ENCODE measurements at places on chromosomes 6 and 20.

GRCh38 chr20:34201531-34201930 is 39.7 kb upstream of the ASIP start:
- no peak for DNase-seq

DNA sequence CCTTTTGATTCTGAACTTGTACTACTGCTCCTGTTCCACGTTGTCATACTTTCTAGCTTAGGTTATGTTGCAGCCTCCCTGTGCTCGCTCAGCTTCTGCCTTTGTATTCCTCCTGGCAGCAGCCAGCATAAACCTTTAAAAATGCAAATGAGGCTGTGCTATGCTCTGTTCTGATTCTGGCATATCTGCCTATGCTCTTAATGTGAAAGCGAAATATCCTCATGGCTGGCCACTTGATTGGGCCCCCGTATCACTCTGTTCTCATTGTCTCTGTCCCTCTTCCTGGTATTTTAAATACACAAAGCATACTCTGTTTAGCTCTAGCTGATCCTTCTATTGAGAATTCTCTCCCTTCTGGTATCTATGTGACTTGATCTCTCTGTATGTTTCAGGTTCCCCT is 139.0 kb downstream of the JARID2 start:
- no peak for DNase-seq

- DNase-seq, result peak; percentile 76
These were observed 868 bp downstream of the SAMD10 start for GRCh38 chr20:63978319-63979228.

- no peak for DNase-seq
These were observed 411.1 kb upstream of the HTR1E start for GRCh38 chr6:86526238-86526637.

DNA sequence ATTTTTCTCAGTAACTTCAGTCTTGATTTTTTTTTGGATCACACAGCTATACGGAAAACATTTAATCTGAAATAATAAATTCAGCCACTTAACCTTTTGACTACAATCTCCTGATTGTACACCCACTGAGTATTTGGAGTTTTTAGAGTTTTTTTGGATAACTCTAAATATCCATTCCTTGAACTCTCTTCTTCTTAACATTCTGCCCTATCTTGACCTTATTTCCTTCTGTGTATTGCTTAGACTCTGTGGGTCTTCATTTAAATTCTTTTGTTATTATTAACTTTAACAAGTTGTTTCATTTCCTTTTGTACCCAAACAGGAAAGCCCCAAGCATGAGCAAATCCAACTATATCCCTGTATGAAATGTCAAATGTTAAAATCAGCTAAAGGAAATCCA is 170.2 kb upstream of the PTCHD4 start:
- no peak for DNase-seq

GRCh38 chr6:139386404-139386803 is 12.0 kb upstream of the CITED2 start:
- no peak for DNase-seq

GRCh38 chr20:56002908-56003800 is 2.2 kb downstream of the CBLN4 start:
- no peak for DNase-seq

DNA sequence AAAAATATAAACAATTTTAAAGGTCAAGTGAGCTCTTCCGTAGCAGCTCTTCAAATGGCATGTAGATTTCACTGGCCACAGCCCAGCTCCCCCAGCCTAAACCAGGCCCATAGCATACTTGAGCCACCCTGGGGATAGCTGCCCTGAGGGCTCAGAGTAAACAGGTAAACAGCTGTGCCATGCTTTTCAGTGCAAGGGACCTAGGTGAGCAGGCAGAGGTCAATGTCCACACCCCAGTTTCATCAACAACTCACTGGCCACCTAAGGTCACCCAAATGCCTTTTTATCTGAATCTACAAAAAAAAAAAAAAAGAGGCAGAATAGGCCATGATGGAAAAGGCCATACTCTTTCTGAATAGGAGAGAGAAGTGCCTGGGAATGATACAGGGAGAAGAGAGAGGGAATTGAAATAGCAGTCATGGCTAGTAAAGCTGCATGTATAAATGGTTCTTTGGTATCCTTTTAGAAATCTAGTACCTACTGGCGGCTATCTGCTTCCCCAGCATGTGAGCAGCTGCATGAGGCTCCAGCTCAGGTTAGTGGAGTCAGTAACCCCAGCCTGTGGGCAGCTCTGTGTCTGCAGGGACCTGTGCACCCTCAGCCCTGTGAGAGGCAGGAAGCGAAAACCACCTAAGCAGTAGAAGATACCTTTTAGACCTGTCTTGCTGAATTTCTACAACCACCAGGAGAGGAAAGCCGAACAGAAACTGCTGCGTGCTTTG is 77.0 kb downstream of the FOXA2 start:
- DNase-seq, result no peak

GRCh38 chr6:121837545-121838229 is 402.2 kb downstream of the GJA1 start:
- no peak for DNase-seq

GRCh38 chr20:58071991-58072390 is 156.5 kb downstream of the ANKRD60 start:
- no peak for DNase-seq

DNA sequence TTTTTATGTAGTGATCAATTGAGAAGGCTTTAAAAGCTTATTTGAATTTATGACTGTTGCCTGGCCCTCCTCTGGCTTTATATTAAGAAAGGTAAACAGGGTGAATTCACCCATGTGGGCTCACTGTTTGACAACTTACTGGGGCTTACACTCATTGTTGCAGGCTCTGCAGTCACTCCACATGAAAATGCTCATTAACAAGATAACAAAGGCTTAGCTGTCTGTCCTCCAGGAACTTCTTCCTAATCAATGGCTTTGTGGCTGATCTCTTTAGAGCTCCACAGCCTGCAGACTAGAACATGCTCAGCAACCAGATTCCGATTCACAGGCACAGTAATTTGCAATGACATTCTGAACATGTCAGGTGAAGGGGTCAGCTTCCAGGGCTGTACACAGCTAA is 323.2 kb upstream of the MAN1A1 start:
- no peak for DNase-seq

- DNase-seq, result no peak
These were observed 227.5 kb downstream of the ATXN1 start for GRCh38 chr6:16533721-16534136.

DNA sequence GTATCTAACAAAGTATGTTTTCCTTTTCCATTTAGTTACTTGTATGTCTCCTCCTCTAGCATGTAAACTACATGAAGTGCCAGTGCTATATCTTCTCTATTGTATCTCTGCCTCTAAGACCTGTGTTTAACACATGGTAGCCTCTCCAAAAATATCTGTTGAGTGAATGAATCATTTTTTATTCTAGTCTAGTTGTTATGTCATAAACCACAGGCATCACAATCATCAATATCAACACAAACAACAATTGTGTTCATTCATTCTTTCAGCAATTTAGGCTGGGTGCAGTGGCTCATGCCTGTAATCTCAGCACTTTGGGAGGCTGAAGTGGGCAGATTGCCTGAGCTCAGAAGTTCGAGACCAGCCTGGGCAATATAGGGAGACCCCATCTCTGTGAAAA is 111.6 kb upstream of the EYA4 start:
- no peak for DNase-seq

DNA sequence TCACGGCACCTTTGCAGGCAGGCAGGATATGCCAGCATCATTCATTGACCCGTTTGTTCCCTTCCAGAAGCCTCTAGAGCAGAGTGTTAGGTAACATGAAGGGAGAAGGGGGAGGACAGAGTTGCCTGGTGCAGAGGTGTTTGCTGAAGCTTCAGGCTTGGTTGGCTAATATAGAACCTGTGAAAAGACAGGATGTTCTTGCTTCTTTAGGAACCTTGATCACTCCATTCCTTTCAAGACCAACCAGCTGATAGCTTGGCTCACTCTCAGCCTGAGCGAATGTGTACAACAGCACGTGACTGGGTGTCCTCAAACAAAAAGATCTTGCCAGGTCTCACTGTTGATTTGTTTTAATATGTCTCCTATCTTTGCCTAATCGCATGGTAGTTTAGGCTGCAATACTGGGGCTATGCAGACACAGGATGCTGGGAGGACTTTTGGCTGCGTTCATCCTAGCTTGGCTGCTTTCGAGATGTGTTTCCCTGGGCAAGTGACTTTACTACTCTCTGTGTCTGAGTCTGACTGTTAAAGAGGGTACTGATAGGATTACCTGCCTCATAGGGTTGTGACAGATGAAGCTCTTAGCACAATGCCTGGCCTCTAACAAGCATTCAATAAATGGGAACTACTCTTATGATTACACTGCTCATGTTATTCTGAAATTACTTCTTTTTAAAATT is 16.0 kb downstream of the SHLD1 start:
- DNase-seq, result no peak

DNA sequence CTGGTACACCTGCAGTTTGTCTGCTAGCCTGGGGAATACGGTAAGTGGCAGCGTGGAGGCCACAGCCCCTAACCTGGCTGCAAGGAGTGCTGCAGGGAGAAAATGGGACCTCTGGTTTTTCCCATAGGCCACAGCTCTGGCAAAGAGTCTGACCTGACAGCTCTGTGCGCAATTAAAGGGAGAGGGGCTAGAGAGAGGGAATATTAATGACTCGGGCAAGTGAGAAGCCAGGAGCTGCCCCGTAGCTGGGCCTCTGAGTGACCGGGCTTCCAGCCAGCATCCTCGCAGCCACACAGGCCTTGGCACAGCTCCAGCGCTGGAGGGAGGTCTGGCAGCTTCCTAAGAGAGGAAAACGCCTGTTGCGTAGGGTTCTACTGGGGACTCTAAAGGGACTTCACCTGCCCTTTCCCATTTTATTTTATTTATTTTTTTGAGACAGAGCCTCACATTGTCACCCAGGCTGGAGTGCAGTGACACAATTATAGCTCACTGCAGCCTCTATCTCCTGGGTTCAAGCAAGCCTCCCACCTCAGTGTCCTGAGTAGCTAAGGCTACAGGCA is 18.2 kb upstream of the OCSTAMP start:
- peak; percentile 50 for DNase-seq

GRCh38 chr6:44024574-44025219 is 102.6 kb downstream of the MRPL14 start:
- DNase-seq, result no peak

GRCh38 chr6:17493286-17493685 is 99.9 kb downstream of the CAP2 start:
- DNase-seq, result no peak

DNA sequence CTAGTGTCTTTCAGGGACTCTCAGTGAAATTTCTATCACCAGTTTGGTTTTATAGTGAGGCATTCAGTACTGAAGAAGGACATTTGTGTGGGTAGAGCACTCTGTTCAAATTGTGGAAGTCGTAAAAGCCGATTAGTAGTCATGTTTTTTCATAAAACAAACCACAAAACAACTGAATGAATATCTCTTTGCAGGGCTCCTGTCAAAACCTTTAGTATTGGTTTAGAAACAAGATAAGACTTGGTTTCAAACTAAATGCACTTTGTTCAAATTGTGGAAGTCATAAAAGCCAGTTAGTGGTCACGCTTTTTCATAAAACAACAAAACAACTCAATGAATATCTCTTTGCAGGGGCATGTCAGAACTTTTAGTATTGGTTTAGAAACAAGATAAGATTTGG is 23.8 kb downstream of the ADGRF4 start:
- DNase-seq, result peak; percentile 16

GRCh38 chr6:25175196-25175595 is 104.0 kb upstream of the CARMIL1 start:
- DNase-seq, result peak; percentile 54

GRCh38 chr6:108673602-108674001 is 112.9 kb downstream of the FOXO3 start:
- DNase-seq, result peak; percentile 65

- DNase-seq, result peak; percentile 49
These were observed 97.3 kb downstream of the NRSN1 start for GRCh38 chr6:24223115-24223919.

GRCh38 chr6:116159782-116160524 is 34.0 kb upstream of the COL10A1 start:
- DNase-seq, result no peak

- no peak for DNase-seq
These were observed 14.5 kb downstream of the REV3L start for GRCh38 chr6:111468329-111469012.

GRCh38 chr20:41392295-41392694 is 25.7 kb upstream of the EMILIN3 start:
- no peak for DNase-seq

DNA sequence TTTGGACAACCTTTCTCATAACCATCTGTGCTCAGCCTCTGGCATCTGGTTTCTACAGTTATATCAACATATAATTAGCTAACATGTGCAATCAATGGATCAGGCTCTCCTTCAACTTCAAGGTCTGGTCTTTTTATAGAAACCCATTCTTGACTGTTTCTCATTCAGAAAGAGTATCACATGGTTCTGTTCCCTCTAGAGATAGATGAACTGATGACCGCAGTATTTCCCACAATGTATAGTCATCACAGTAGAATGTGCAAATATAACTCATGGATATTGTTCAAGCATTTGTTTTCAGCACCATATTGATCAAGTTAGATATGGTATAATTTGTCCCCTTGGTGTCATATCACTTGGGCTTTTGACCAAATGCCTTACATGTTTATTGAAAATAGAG is 656.2 kb downstream of the FRK start:
- DNase-seq, result no peak

GRCh38 chr6:87900160-87900698 is 147.4 kb upstream of the SPACA1 start:
- DNase-seq, result no peak

GRCh38 chr6:70638468-70638867 is 29.2 kb upstream of the SMAP1 start:
- no peak for DNase-seq

DNA sequence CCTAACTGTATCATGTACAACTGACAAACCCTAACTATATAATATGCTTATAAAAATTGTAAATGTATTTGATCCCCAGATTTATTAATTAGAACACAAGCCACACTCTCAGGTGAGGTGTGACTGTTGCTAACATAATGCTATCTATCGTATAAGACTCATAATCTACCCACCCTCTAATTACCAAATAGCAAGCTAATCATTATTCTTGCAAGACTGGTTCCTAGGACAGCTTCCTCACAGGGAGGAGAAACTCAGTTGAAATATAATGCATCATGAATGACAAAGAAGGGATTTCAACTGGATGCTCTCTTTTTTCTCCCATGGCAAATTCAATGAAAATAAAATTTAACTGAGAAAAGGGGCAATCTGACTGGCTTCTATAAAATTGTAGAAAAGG is 35.4 kb downstream of the ELOVL4 start:
- DNase-seq, result no peak

DNA sequence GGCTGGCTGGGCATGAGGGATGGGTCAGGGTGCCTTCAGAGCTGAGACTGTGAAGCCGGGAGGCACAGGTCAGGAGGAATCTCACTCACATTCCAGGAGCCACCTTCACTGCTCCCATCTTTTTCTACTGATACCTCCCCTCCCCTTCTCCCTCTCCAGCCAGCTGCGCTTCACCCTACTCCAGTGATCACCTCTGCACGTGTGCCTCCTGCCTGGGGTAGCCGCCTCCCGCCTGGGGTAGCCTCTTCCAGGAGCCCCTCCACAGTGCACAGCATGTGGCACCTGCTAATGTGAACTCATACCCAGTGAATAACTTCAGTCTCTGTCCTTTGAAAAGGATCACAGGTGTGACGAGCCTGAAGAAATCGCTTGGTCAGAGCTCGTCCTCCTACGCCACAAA is 232.6 kb downstream of the TMEM242 start:
- DNase-seq, result no peak

- no peak for DNase-seq
These were observed 80.0 kb downstream of the TCP11 start for GRCh38 chr6:35061102-35061615.

GRCh38 chr6:121688974-121689373 is 253.5 kb downstream of the GJA1 start:
- DNase-seq, result no peak

GRCh38 chr6:1915226-1915625 is 305.5 kb downstream of the FOXC1 start:
- DNase-seq, result no peak

GRCh38 chr6:11393713-11394627 is 143.6 kb upstream of the TMEM170B start:
- DNase-seq, result no peak

Measured in LoVo (cell line).